ENCODE measurements at places on chromosomes 16 and 17.
A peak's percentile ranks its signal among the peaks of the same experiment; 100 is the strongest.

DNA sequence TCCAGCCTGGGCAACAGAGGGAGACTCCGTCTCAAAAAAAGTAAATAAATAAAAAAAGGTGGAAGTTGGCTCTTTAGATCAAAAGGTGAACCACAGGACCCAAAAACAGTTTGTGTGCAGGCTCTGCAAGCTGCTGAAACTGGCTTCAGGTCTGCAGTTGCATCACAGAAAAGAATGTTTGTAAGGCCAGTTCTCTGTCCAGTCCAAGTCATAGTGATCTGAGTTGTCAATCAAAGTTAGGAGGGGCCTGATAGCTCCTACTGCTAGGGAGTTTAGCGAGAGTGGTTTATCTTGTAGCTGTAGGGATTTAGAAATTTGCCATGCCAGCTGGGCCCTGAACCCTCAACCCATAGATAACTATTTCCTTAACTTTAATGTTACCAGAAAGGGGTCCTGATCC, 101.2 kb upstream of the CACNG5 start:
- no peak for DNase-seq

GRCh38 chr16:78462288-78463208, 363.1 kb downstream of the WWOX start:
- DNase-seq: no peak

GRCh38 chr17:39573447-39574298, 34.0 kb downstream of the NEUROD2 start:
- no peak for DNase-seq

GRCh38 chr17:11852912-11853311, 144.4 kb downstream of the ZNF18 start:
- DNase-seq: no peak

GRCh38 chr16:86252596-86252995, 257.7 kb upstream of the FOXF1 start:
- no peak for DNase-seq

DNA sequence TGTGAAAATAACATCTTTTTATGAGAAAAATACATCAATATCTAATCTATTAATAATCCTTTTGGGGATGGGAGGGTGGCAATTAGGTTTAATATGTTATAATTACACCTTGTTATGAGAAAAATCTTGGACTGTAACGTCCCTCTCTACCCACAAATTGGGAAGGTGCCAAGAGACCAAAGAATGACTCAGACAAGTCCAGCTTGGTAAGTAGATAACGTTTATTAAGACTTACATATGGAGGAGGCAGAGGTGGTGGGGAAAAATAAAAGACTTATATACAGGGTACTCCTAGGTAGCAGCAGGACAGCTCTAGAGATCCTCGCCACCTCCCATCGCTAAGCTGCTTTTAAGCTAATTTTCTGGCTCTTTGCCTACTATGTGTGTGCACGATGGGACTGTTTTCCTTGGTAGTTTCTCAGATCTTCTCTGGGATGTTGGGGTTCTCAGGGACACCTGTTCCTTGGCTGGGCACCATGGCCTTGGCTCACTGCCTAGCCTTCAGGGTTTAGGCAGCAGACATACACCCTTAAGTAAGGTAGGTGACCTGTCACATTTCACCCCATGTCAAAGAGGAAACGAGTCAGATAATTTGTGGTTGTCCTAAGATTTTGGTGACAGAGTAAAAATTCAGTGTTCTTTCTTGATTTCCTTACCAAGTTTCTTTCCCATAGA, 31.5 kb downstream of the RBL2 start:
- DNase-seq: no peak

DNA sequence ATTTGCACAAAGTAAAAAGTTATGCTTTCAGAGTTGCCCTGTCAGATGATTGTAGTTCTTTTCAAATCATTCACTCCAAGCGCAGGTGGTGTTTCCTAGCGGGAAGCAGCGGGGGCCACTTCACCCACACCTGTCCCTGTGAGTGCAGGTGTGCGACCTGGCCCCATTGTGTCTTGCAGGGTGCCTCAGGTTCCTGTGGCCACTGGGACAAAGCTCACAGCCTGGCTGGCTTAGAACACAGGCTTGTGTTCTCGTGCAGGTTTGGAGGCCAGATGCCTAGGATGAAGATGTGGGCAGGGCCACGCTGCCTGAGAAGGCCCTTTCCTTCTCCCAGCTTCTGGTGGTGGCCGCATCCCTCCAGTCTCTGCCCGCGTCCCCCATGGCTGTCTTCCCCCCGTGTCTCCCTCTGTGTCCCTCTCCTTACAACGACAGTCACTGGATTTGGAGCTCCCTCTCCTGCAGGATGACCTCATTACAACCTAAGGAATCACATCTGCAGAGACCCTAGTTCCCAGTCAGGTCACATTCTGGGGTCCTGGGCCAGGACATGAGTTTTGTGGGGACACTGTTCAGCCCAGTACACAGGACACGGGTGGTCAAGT, 90.5 kb downstream of the NPIPB11 start:
- peak; percentile 54 for DNase-seq

GRCh38 chr16:27318392-27319256, 4.8 kb downstream of the IL4R start:
- DNase-seq: no peak

DNA sequence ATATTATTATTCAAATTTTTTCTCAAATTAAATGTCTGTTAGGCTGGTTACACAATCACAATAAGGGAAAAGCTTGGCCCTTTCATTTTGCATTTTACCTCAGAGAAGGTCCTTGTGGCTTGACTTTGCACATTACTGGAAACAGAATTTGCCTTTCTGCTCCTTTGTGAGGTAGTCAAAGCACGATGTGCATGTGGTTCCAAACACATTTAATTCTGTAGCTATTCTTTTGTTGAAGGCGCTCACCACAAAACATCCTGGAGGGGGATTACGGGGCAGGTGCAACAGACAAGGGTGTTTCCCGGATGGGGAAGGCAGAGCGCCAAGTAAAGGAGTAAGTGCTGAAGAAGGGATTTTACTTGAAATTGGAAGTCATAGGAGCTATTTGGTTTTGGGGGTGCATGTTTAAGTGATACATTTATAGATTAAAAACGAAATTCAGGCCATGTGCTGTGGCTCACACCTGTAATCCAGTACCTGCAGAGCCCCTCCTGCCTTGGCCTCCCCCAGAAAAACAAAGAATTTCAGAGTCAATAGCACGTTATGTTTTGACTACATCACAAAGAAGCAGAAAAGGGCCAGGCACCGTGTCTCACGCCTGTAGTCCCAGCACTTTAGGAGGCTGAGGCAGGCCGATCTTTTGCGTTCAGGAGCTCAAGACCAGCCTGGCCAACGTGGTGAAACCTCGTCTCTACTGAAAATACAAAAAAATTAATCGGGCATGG, 31.2 kb upstream of the TENT4B start:
- peak; percentile 26 for DNase-seq

DNA sequence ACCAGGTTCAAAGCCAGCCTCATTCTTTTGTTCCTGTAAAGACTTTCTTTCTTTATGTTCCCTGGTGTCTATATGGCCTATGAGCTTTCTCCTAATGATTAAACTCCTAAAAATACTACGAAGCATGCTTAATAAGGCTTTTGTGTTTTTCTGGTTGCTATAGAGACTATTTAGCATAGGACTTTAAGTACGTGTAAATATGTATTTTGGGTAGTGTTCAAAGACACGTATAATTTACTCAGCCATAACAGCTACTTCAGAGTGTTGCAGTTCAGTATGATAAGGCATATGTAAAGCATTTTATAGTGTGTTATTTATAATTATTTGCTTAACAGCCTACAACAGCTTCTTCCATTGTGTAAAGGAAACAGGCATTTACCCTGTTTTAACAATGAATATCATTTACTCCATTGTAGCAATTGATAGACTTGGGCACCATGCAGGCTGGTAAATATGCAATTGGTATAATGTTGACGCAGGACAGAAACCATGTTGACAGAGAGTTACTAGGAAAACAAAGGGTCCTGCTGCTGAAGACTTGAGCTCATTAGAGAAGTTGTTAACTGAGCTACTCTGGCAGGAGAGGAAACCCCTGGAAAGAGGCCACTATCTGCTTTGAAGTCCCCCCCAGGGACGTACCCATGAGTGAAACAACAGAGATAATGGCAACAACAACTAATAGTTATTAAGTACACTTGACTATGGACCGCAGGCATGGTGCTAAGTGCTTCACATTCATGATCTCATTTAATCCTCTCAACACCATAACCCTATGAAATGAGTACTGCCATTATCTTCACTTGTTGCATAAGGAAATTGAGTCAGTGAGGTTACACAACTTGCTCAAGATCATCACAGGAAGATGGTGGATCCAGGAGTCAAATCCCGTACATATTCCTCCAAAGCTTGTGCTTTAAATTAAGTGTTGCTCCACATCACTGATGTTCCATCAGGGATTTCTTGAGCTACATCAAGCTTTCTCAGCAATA, 342.2 kb upstream of the DYNLRB2 start:
- DNase-seq: peak; percentile 99

- DNase-seq: no peak
These were observed 109.4 kb upstream of the GSE1 start for GRCh38 chr16:85503679-85504231.

GRCh38 chr16:65124596-65124995, 2.7 kb upstream of the CDH11 start:
- no peak for DNase-seq

GRCh38 chr17:4426499-4427208, 7.1 kb upstream of the SPNS3 start:
- DNase-seq: no peak

- no peak for DNase-seq
These were observed 14.9 kb upstream of the RBFOX3 start for GRCh38 chr17:79625706-79626105.

- no peak for DNase-seq
These were observed 21.0 kb upstream of the SEC14L1 start for GRCh38 chr17:77119668-77120301.

DNA sequence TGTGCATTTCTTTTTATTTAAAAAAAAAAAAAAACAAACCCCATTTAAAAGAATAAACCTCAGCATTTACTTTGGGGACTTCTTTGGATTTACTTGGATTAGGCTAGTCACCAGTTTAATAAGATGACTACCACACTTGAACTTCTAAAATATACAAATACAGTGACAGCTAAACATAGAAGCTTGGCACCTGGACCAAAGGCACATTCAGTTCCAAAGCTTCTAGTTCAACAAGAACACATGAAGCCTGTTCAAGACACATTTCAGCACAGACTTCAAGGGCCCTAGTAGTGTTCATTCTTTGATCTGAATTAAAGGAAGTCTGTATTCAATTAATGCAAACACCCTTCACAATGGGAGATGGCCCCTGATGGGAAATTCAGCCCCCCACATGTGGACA, 11.6 kb upstream of the ROGDI start:
- DNase-seq: no peak

GRCh38 chr17:32267690-32268205, 2.1 kb downstream of the RHBDL3 start:
- DNase-seq: no peak

- no peak for DNase-seq
These were observed 146.4 kb upstream of the CIBAR2 start for GRCh38 chr16:85258629-85259028.

- DNase-seq: no peak
These were observed 97.2 kb downstream of the NOG start for GRCh38 chr17:56690441-56691291.

DNA sequence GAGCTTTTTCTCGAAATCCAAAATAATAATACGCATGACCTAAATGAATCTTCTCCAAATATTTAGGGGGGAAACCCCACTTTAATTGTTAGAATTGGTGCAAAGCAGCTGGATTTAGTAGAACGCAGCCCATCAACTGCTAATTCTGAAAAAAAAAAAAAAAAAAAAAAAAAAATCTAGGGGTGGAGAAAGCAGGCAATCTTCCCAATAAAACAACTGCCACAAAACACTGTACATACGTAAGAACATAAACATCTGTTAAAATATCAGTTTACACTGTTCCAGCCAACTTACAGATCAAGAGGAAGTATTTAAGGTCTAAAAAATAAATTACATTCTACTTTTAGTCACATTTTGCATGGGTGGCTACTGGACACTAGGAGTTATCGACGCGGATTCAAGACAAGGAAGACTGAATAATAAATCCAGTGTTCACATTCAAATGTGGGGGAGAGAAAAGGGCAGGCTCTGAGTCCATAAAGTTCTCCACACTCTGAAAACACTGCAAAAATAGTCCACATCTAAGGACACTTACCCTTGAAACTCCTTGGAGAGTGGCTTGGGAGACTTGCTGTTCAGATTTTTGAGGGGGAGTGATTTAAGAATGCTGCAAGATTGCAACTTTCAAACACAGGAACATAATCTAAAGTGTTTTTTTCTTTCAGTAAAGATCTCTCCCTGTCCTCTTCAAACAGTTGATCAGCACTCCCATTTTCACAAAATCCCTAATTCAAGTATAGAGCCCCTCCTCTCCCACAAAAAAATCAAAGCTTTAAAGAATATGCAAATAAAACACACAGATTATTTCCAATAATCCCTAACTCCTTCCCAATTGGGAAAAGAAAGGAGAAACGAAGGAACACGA, 1.3 kb downstream of the APPBP2 start:
- DNase-seq: no peak

DNA sequence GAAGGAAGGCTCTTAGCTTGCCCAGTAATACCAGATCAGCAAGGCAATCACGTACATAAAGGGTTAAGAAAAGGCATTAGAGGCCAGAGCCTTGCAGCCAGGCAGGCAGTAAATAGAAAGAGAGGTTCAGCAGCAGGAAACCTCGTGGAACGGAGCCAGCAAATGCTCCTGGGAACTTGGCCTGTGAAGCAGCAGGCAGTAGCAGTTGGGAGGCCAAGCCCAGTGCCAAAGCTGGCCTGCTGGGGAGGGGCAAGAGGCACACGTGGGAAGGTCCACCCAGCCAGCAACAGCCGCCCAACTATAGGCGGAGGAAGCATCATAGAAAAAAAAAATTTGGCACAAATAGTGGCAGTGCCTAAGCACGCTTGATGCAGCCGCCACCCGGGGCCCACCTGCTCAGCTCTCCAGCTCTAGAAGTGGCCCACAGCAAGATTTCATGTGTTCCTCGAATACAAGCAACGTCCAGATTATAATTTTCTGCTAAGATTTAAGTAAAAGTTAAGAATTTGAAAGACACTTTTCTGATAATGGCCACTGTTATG, 2339.5 kb downstream of the TP53TG3F start:
- peak; percentile 78 for DNase-seq

- DNase-seq: no peak
These were observed 102.5 kb downstream of the MRM1 start for GRCh38 chr17:36703860-36704266.

GRCh38 chr17:57294101-57294500, 37.8 kb downstream of the MSI2 start:
- peak; percentile 84 for DNase-seq

DNA sequence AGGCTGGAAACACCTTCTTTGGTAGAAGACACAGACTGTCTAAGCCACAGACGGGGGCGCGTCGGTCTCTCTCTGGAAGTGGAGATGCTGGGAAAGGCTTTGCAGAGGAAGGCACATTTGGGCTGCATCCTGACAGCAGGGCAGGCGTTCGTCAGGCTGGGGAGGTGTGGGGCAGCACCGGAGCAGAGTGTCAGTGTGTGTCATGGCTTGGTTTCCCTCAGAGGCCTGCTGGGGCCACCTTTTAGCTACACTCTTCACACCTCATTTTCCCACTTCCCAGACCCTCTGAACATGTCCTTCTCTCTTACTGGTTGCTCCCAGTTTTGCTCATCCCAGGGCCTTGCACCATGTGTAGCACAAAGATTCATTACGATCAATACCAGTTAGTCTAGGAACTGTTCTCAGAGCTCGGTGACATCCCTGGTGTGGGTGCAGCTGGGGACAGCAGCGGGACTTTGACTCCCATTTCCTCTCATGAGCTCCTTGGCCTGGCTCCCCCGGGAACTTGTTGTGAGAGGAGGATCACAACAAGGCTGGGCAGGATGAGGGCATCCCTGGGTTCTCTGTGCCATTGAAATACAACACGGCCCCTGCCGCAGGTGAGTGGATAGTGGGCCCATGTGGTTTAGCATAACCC, 33.1 kb downstream of the SMARCE1 start:
- no peak for DNase-seq

- peak; percentile 52 for DNase-seq
These were observed 129.3 kb upstream of the AXIN2 start for GRCh38 chr17:65690626-65691310.

All from DMS153 (cell line).